Psoas muscle (tissue), 8 donors: ENCODE measurements at places on chromosomes 6 and 20. TPM values are rescaled to one million over a fixed set of nuclear protein-coding genes. Genes with fewer than 3 reads are reported as not detected.
A peak's percentile ranks its signal among the peaks of the same experiment; 100 is the strongest.

DNA sequence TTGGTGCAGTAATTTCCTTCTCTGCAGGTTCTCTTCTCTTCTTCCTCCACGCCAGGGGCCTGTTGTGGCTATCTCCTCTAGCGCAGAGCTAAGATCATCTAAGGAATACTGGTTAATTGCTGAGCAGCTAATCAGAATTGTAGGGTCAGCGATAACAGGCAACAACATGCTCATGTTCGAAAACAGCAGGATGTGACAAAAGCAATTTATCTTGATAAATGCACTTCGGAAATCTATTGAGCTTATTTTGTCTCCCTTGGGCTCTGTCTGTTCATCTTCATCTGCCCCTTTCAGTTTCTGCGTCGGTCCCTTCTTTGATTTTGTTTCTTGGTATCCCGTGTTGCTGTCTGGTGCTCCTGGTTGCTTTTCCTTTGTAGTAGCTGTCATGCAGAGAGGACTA lies 67.3 kb upstream of the MAP3K7 start:
- no peak overlapping the region for H3K27ac ChIP-seq
- H3K4me3 ChIP-seq = no peak overlapping the region
- no peaks in the 10 kb centered on the region for H3K27me3 ChIP-seq
- H3K4me1 ChIP-seq = no peaks in the 10 kb centered on the region

DNA sequence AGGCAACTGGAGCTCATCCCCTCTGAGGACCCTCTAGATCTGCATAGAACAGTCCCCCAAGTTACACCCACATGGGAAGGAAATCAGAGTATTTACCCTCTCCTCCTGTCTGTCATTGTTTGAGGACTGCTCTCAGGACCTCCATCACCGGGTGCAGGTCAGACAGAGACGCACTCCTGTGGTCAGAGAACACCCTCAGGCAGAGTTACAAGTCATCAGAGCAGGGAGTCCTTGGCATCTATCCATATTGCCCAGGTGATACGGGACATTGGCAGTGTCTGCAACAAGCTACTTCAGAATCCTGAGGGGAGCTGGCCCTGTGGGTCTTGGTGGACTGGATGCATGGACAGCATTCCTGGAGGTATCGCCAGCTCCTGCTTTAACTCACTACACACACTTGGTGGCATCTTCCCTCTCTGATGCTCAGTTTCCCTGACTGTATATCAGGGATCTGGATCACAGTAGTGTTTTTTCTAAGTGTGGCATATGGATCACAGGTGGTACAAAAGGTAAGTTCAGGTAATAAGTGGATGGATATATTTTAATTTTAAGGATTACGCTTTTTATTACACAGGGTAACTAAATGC lies 15.1 kb upstream of the ISM1 start:
- H3K27ac ChIP-seq = no peak overlapping the region
- no peaks in the 10 kb centered on the region for H3K36me3 ChIP-seq
- H3K4me3 ChIP-seq = no peak overlapping the region

DEFB132 gene
- total RNA-seq = not detected

- DNase-seq = no peak
- no peaks in the 10 kb centered on the region for H3K27me3 ChIP-seq
- peaks cover 24% of the 10 kb centered on the region for H3K4me1 ChIP-seq
- H3K36me3 ChIP-seq = no peaks in the 10 kb centered on the region
- no peak overlapping the region for H3K4me3 ChIP-seq
- no peak overlapping the region for H3K27ac ChIP-seq
Measured at GRCh38 chr20:19947611-19948264, 69.4 kb upstream of the NAA20 start.

DNA sequence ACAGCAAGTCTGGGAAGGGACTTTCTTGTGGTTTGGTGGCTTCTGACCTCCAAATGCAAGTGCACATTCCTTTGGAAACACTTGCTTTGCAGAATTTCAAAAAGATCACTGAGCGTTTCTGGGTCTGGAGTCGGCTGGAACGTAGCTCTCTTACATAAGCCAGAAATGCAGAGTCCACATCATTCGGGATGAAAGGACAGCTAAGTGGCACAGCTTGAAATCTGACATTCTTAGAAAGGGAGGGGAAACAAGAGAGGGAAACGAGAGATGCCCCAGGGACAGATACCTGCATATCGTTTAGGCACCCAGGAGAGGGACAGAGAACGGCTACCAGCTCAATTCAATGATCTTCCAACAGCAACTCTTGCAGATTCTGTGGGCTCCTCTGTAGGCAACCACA lies 118.7 kb downstream of the NFATC2 start:
- no peaks in the 10 kb centered on the region for H3K36me3 ChIP-seq
- no peaks in the 10 kb centered on the region for H3K27me3 ChIP-seq

VGLL2 gene
- 108 TPM for total RNA-seq

- no peaks in the 10 kb centered on the region for H3K4me1 ChIP-seq
- no peak for DNase-seq
- H3K27me3 ChIP-seq = no peaks in the 10 kb centered on the region
- H3K27ac ChIP-seq = no peak overlapping the region
- no peaks in the 10 kb centered on the region for H3K36me3 ChIP-seq
- H3K4me3 ChIP-seq = no peak overlapping the region
Measured at GRCh38 chr6:14316651-14317386, 199.2 kb downstream of the CD83 start.

GRCh38 chr20:31869673-31869941 lies 720 bp downstream of the DUSP15 start:
- H3K27me3 ChIP-seq = peaks cover 34% of the 10 kb centered on the region
- no peak overlapping the region for H3K27ac ChIP-seq
- peak overlapping the region; percentile 71 for H3K4me3 ChIP-seq
- no peaks in the 10 kb centered on the region for H3K36me3 ChIP-seq

DNA sequence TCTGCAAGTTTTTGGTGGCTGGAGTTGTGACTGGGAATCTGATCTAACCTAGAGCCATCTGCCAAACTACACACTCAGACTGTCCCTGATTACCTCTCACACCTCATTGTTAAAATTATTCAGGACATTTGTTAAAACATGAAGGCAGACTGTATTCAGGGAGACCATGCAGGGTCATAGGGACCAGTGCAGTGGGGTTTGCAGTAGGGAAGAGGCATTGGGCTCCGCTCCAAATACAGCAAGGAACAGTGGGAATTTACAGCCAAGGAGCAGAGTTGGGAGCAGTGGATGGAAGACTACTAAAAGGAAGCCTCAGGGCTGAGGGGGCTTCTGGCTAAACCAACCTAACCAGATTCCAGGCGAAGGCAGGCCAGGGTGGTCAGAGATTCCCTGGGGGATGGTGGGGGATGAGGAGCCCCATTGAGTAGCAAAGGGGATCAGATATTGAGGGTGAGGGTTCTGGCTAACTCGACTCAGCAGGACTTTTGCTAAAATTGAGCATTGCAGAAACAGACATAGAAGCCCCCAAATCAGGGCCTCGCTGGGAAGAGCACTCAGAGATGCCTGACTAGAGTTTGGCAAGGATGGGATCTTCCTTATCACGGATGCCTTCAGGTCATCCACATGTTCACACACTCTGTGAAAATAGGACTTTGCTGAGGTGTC lies 172.0 kb downstream of the ZDHHC14 start:
- H3K4me3 ChIP-seq = no peak overlapping the region
- no peak overlapping the region for H3K27ac ChIP-seq
- H3K36me3 ChIP-seq = no peaks in the 10 kb centered on the region
- no peaks in the 10 kb centered on the region for H3K27me3 ChIP-seq
- peaks cover 5% of the 10 kb centered on the region for H3K4me1 ChIP-seq
- DNase-seq = no peak

- H3K36me3 ChIP-seq = no peaks in the 10 kb centered on the region
- H3K4me1 ChIP-seq = peaks cover 64% of the 10 kb centered on the region
- H3K27ac ChIP-seq = peak overlapping the region; percentile 96
- H3K27me3 ChIP-seq = no peaks in the 10 kb centered on the region
- no peak for DNase-seq
- H3K4me3 ChIP-seq = no peak overlapping the region
Measured at GRCh38 chr6:139763468-139764210, 389.2 kb upstream of the CITED2 start.

SLC17A2 gene
- total RNA-seq = not detected

GRCh38 chr6:4895971-4896370 lies 107.9 kb downstream of the RPP40 start:
- H3K4me1 ChIP-seq = no peaks in the 10 kb centered on the region
- H3K4me3 ChIP-seq = no peak overlapping the region
- no peak for DNase-seq
- peaks cover 34% of the 10 kb centered on the region for H3K36me3 ChIP-seq

GRCh38 chr6:17705428-17705777 lies 1.3 kb downstream of the NUP153 start:
- H3K4me1 ChIP-seq = peaks cover 41% of the 10 kb centered on the region
- H3K27ac ChIP-seq = peak overlapping the region; percentile 100
- DNase-seq = peak; percentile 35
- H3K4me3 ChIP-seq = peak overlapping the region; percentile 99

DNA sequence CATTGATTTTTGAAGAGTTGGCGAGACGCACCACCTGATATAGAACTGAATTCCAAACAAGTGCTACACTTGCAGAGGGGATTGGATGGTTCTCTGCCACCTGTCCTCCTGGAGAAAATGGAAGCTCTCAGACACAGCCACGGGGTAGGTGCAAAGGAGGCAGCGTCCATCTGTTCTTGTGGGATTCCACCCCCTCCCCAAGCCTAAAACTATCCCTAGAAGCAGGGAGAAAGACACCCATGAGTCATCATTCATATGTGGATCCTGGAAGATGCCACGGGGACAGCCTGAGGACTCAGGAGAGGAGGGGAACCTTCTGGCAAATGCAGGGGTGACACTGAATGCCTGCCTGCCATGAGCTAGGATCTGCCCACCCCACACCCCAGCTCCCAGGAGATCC lies 171.3 kb upstream of the CST7 start:
- H3K36me3 ChIP-seq = no peaks in the 10 kb centered on the region
- H3K27ac ChIP-seq = no peak overlapping the region
- H3K4me1 ChIP-seq = no peaks in the 10 kb centered on the region

- H3K4me3 ChIP-seq = no peak overlapping the region
- H3K4me1 ChIP-seq = peaks cover 18% of the 10 kb centered on the region
- DNase-seq = no peak
Measured at GRCh38 chr6:40937491-40937890, 101.5 kb downstream of the UNC5CL start.

KCNB1 gene
- 8.3 TPM for total RNA-seq

CTSA gene
- total RNA-seq = 46.8 TPM

DNA sequence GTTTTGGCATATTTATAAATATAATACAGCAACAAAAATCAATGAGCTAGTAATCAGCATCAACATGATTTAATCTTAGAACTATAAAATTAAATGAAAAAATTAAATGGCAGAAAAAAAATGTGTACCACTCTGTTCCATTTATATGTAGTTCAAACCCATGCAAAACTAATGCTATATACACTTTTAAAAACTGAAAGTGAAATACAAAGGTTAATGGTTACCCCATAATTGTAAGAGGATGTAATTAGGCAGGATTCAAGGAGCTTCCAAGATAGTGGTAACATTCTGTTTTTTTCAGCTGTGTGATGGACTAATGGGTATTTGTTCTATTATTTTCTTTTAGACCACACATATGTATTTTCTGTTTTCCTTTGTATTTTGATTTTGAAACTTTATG lies 492.1 kb downstream of the UTRN start:
- H3K4me3 ChIP-seq = no peak overlapping the region
- H3K36me3 ChIP-seq = peaks cover 31% of the 10 kb centered on the region
- no peak overlapping the region for H3K27ac ChIP-seq

GRCh38 chr6:160477901-160478300 lies 129.7 kb downstream of the SLC22A3 start:
- H3K4me3 ChIP-seq = no peak overlapping the region
- H3K36me3 ChIP-seq = no peaks in the 10 kb centered on the region
- no peaks in the 10 kb centered on the region for H3K4me1 ChIP-seq

GRCh38 chr6:108742041-108742440 lies 106.2 kb upstream of the ARMC2 start:
- no peaks in the 10 kb centered on the region for H3K36me3 ChIP-seq
- H3K4me3 ChIP-seq = no peak overlapping the region
- H3K27me3 ChIP-seq = no peaks in the 10 kb centered on the region
- DNase-seq = no peak
- peaks cover 19% of the 10 kb centered on the region for H3K4me1 ChIP-seq
- no peak overlapping the region for H3K27ac ChIP-seq

GRCh38 chr6:108492131-108492766 lies 68.5 kb upstream of the FOXO3 start:
- no peak overlapping the region for H3K4me3 ChIP-seq
- H3K4me1 ChIP-seq = no peaks in the 10 kb centered on the region
- DNase-seq = no peak
- no peaks in the 10 kb centered on the region for H3K27me3 ChIP-seq
- no peak overlapping the region for H3K27ac ChIP-seq
- no peaks in the 10 kb centered on the region for H3K36me3 ChIP-seq

- H3K27ac ChIP-seq = no peak overlapping the region
- H3K36me3 ChIP-seq = no peaks in the 10 kb centered on the region
- H3K27me3 ChIP-seq = no peaks in the 10 kb centered on the region
Measured at GRCh38 chr6:29759457-29759856, 36.2 kb downstream of the HLA-F start.
